ENCODE measurements at places on chromosomes 11 and 22. TPM values are rescaled to one million over a fixed set of nuclear protein-coding genes. Genes with fewer than 3 reads are reported as not detected.

CDCA5 gene
- 4.4 TPM for total RNA-seq

SLC22A9 gene
- not detected for total RNA-seq

ACR gene
- 1.9 TPM for total RNA-seq

PLAAT2 gene
- 7.8 TPM for total RNA-seq

GLYAT gene
- total RNA-seq = not detected

GAL3ST3 gene
- total RNA-seq = not detected

ALG8 gene
- total RNA-seq = 22.3 TPM

MYOD1 gene
- not detected for total RNA-seq

RRAS2 gene
- 70.4 TPM for total RNA-seq

MUC6 gene
- 0.06 TPM for total RNA-seq

GGTLC3 gene
- 6.1 TPM for total RNA-seq

CD3E gene
- total RNA-seq = 10.5 TPM

PGM2L1 gene
- total RNA-seq = 6.1 TPM

OR52A1 gene
- total RNA-seq = not detected

SSH3 gene
- 35.9 TPM for total RNA-seq

GRCh38 chr22:25404556-25404927 lies 159.9 kb upstream of the GRK3 start:
- peak overlapping the region; percentile 85 for H3K27ac ChIP-seq
- no peaks in the 10 kb centered on the region for H3K36me3 ChIP-seq
- peak overlapping the region; percentile 94 for H3K4me3 ChIP-seq
- peaks cover 41% of the 10 kb centered on the region for H3K4me1 ChIP-seq
- no peak for DNase-seq
- H3K27me3 ChIP-seq = no peaks in the 10 kb centered on the region

- H3K27ac ChIP-seq = no peak overlapping the region
- no peak overlapping the region for H3K4me3 ChIP-seq
- peaks cover 41% of the 10 kb centered on the region for H3K4me1 ChIP-seq
- no peaks in the 10 kb centered on the region for H3K27me3 ChIP-seq
- H3K36me3 ChIP-seq = no peaks in the 10 kb centered on the region
Measured at GRCh38 chr11:2782769-2783168, 83.0 kb upstream of the KCNQ1OT1 start.

- H3K36me3 ChIP-seq = no peaks in the 10 kb centered on the region
- H3K4me1 ChIP-seq = peaks cover 12% of the 10 kb centered on the region
- no peak for DNase-seq
Measured at GRCh38 chr11:1077033-1077416, 2.4 kb downstream of the MUC2 start.

- no peak overlapping the region for H3K4me3 ChIP-seq
- H3K27me3 ChIP-seq = no peaks in the 10 kb centered on the region
- no peak overlapping the region for H3K27ac ChIP-seq
- peaks cover 6% of the 10 kb centered on the region for H3K4me1 ChIP-seq
- DNase-seq = peak; percentile 87
Measured at GRCh38 chr11:66579017-66579606, 10.7 kb upstream of the CTSF start.

- peak; percentile 27 for DNase-seq
- peaks cover 19% of the 10 kb centered on the region for H3K36me3 ChIP-seq
- H3K4me3 ChIP-seq = no peak overlapping the region
- no peaks in the 10 kb centered on the region for H3K4me1 ChIP-seq
Measured at GRCh38 chr22:36934418-36935312, 21.2 kb downstream of the CSF2RB start.

- DNase-seq = peak; percentile 61
- no peaks in the 10 kb centered on the region for H3K36me3 ChIP-seq
- peaks cover 9% of the 10 kb centered on the region for H3K4me1 ChIP-seq
- H3K27ac ChIP-seq = no peak overlapping the region
Measured at GRCh38 chr22:37425800-37426705, 1.2 kb downstream of the ELFN2 start.

GRCh38 chr11:11020747-11021149 lies 162.9 kb upstream of the ZBED5 start:
- no peaks in the 10 kb centered on the region for H3K27me3 ChIP-seq
- no peak for DNase-seq
- no peaks in the 10 kb centered on the region for H3K36me3 ChIP-seq
- no peak overlapping the region for H3K4me3 ChIP-seq

DNA sequence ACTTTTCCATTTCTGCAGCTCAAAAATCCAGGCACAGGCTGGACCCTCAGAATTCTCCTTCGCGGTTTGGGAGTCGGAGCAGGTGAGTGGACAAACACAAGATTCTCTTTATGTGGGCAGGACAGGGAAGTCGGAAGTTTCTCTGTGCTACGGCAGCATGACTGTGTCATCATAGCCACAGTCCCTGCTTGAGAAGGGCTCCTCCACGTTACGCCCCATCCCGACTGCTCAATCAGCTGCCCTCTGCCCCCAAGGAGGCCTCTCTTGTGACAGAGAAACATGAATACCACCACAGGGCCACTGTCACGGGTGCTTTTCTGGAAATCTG lies 89.0 kb upstream of the SHISAL1 start:
- H3K4me1 ChIP-seq = no peaks in the 10 kb centered on the region
- no peak for DNase-seq
- H3K27ac ChIP-seq = no peak overlapping the region
- H3K27me3 ChIP-seq = no peaks in the 10 kb centered on the region

- H3K27me3 ChIP-seq = no peaks in the 10 kb centered on the region
- H3K27ac ChIP-seq = peak overlapping the region; percentile 21
- H3K4me1 ChIP-seq = peaks cover 59% of the 10 kb centered on the region
Measured at GRCh38 chr11:61153593-61154095, 7.6 kb downstream of the VPS37C start.

DNA sequence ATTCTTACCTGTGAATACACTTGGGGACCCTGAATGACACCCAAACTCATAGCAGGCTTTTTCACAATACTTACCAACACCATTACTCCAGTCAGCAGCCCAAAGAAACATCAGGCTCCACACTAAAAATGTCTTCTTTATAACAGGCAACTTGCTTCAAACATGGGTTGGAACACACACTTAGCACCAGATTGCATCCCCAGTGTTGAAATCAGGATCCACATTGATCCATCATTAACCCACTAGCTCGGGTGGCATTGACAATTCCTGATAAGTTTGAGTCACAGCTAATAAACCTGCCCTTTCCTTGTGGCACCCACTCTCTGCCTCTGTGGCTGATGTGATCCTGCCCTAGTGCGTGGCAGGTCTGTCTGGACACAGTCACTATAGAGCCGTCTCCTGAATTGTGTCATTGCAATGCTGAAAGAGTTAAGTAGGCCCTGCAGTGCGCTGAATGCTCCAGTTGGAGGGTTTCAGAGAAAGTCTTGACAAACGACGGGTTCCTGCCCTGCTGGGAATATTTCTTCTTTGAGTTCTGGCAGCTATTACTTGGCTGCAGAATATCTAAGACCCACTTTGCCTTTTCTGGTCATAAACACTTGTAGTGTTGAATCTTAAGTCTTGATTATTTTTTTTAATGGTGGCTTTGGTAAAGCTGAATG lies 19.6 kb upstream of the C11orf96 start:
- DNase-seq = no peak
- peaks cover 31% of the 10 kb centered on the region for H3K4me1 ChIP-seq
- peak overlapping the region; percentile 65 for H3K27ac ChIP-seq

- no peaks in the 10 kb centered on the region for H3K27me3 ChIP-seq
- no peak for DNase-seq
- no peak overlapping the region for H3K27ac ChIP-seq
- peaks cover 23% of the 10 kb centered on the region for H3K4me1 ChIP-seq
Measured at GRCh38 chr11:124623861-124624525, 1.3 kb downstream of the TBRG1 start.

DNA sequence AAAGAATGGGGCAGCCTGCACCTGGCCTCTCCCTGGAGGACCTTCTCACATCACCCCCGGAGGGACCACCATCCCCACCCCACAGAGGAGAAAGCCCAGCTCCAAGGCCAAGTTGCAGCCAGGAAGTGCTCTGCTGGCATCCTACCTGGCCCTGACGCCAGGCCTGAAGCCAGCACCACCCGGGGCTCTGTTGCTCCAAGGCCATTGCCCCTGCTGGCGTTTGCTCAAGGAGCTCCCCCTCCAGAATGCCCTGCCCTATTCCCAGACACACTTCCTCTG lies 10.2 kb downstream of the RTN4R start:
- no peaks in the 10 kb centered on the region for H3K36me3 ChIP-seq
- no peak overlapping the region for H3K4me3 ChIP-seq
- H3K27ac ChIP-seq = no peak overlapping the region
- H3K4me1 ChIP-seq = no peaks in the 10 kb centered on the region
- H3K27me3 ChIP-seq = no peaks in the 10 kb centered on the region

DNA sequence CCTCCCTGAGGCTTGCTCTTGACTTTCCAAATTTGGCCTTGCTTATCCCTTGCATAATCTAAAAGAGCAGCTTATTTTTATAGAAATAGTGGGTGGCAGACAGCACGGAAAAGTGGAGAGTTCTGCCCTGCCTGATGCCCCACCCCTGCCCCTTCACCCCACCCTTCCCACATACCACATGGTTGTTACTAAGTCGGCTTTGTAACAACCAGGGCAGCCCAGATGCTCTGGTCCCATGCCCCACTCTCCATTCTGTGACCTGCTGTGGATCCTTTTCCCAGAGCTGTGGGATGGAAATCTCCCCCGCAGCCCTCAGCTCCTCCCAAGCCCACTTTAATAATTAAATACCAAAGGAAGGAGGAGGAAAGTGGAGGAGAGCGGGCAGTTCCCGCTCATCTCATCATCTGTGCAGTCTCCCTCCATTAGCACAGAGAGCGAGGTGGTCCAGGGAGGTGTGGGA lies 10.9 kb downstream of the MRGPRF start:
- DNase-seq = no peak
- H3K4me1 ChIP-seq = peaks cover 5% of the 10 kb centered on the region
- no peak overlapping the region for H3K27ac ChIP-seq
- H3K27me3 ChIP-seq = no peaks in the 10 kb centered on the region

- DNase-seq = no peak
- H3K27ac ChIP-seq = no peak overlapping the region
- peaks cover 20% of the 10 kb centered on the region for H3K36me3 ChIP-seq
- H3K4me3 ChIP-seq = no peak overlapping the region
- peaks cover 44% of the 10 kb centered on the region for H3K4me1 ChIP-seq
Measured at GRCh38 chr11:114228435-114229411, 67.5 kb upstream of the NNMT start.

GRCh38 chr22:49521787-49522224 lies 305.9 kb downstream of the BRD1 start:
- no peak overlapping the region for H3K4me3 ChIP-seq
- no peak overlapping the region for H3K27ac ChIP-seq
- DNase-seq = no peak
- no peaks in the 10 kb centered on the region for H3K36me3 ChIP-seq
- peaks cover 5% of the 10 kb centered on the region for H3K4me1 ChIP-seq

- H3K36me3 ChIP-seq = peaks cover 80% of the 10 kb centered on the region
- H3K4me3 ChIP-seq = no peak overlapping the region
- DNase-seq = no peak
- H3K27me3 ChIP-seq = no peaks in the 10 kb centered on the region
- H3K27ac ChIP-seq = no peak overlapping the region
- no peaks in the 10 kb centered on the region for H3K4me1 ChIP-seq
Measured at GRCh38 chr11:128807909-128808308, 59.2 kb downstream of the KCNJ1 start.

GRCh38 chr11:48064306-48064705 lies 83.9 kb downstream of the PTPRJ start:
- no peak for DNase-seq
- H3K27me3 ChIP-seq = no peaks in the 10 kb centered on the region
- H3K4me3 ChIP-seq = no peak overlapping the region
- H3K36me3 ChIP-seq = no peaks in the 10 kb centered on the region

GRCh38 chr11:69342588-69343330 lies 48.8 kb downstream of the MYEOV start:
- H3K27me3 ChIP-seq = no peaks in the 10 kb centered on the region
- no peak for DNase-seq
- H3K36me3 ChIP-seq = no peaks in the 10 kb centered on the region

- H3K27ac ChIP-seq = no peak overlapping the region
- DNase-seq = no peak
- no peak overlapping the region for H3K4me3 ChIP-seq
Measured at GRCh38 chr11:132035766-132036165, 665.4 kb downstream of the NTM start.

DNA sequence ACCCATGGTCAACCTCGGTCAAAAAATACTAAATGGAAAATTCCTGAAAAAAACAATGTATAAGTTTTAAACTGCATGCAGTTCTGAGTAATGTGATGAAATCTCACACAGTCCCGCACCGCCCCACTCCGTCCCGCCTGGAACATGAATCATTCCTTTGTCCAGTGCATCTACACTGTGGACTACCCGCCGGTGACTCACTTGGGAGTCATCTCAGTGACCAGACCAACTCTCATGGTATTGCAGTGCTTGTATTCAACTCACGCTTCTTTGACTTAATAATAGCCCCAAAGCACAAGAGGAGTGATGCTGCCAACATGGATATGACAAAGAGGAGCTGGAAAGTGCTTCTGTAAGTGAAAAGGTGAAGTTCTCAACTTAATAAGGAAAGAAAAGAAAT lies 48.8 kb downstream of the ARHGAP32 start:
- peak; percentile 15 for DNase-seq
- no peak overlapping the region for H3K4me3 ChIP-seq
- no peaks in the 10 kb centered on the region for H3K4me1 ChIP-seq
- no peaks in the 10 kb centered on the region for H3K27me3 ChIP-seq

DNA sequence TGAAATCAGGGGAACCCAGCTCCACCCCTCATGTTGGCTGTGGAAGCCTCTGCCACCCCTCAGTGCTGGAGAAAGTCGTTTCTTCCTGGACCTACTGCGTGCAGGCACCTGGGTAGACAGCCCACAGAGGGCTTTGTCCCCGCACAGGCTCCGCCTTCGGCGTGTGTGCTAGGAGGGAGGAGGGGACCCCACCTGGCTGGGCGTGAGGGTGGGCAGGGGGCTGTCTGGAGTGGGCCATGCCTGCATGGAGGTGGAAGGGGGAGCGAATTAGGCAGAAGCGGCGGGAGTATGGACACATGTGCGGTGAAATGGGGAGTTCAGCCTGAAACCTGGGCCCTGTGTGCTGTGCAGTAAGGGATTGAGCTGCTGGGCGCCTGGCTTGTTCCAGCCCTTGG lies 49.3 kb downstream of the FBLN1 start:
- H3K36me3 ChIP-seq = no peaks in the 10 kb centered on the region
- no peak overlapping the region for H3K4me3 ChIP-seq
- no peaks in the 10 kb centered on the region for H3K27me3 ChIP-seq
- H3K27ac ChIP-seq = peak overlapping the region; percentile 78
- peaks cover 21% of the 10 kb centered on the region for H3K4me1 ChIP-seq
- DNase-seq = no peak

GRCh38 chr11:47216121-47216798 lies 1.5 kb downstream of the DDB2 start:
- peak overlapping the region; percentile 60 for H3K4me3 ChIP-seq
- no peaks in the 10 kb centered on the region for H3K27me3 ChIP-seq
- peaks cover 13% of the 10 kb centered on the region for H3K36me3 ChIP-seq
- no peak for DNase-seq

GRCh38 chr22:20039683-20040325 lies 18.9 kb downstream of the TANGO2 start:
- no peaks in the 10 kb centered on the region for H3K27me3 ChIP-seq
- H3K4me3 ChIP-seq = no peak overlapping the region
- H3K36me3 ChIP-seq = peaks cover 63% of the 10 kb centered on the region

- H3K36me3 ChIP-seq = peaks cover 1% of the 10 kb centered on the region
- H3K27me3 ChIP-seq = no peaks in the 10 kb centered on the region
- peak; percentile 92 for DNase-seq
- peaks cover 21% of the 10 kb centered on the region for H3K4me1 ChIP-seq
- no peak overlapping the region for H3K4me3 ChIP-seq
Measured at GRCh38 chr11:116791002-116791812, 472 bp downstream of the APOA5 start.

- H3K36me3 ChIP-seq = no peaks in the 10 kb centered on the region
- H3K27me3 ChIP-seq = no peaks in the 10 kb centered on the region
- peak overlapping the region; percentile 66 for H3K27ac ChIP-seq
- H3K4me1 ChIP-seq = peaks cover 35% of the 10 kb centered on the region
Measured at GRCh38 chr11:1460986-1461825, 25.4 kb downstream of the MOB2 start.

Data from upper lobe of left lung (tissue), 6 donors.